ENCODE measurements at places on chromosomes 1 and 21.

DNA sequence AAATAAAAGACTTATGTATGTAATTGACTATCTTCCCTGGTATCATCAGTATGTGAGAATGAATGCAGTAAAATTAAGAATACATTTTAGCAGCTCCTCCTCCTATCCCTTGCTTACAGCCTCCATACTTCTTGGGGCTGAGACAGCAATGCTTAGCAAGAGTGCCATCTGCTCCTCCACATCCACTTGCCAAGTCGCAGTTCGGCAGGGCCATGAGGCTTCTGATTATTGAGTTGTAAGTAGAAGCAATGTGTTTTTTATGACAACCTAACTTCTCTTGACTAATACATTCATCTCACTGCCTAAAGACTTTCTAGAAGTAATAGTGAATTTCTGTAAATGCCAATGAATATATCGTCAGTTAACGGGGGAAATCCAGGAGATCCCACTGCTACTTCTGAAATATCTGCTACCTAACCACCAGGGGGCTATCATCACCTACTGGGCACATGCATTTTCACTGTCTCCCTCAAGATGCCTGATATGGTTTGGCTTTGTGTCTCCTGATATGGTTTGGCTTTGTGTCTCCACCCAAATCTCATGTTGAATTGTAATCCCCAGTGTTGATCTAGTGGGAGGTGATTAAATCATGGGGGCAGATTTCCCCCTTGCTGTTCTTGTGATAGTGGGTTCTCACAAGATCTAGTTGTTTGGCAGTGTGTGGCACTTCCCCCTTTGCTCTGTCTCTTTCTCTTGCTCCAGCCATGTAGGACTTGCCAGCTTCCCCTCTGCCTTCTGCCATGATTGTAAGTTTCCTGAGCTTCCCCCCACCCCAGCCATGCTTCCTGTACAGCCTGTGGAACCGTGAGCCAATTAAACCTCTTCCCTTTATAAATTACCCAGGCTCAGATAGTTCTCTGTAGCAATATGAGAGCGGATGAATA, 59.6 kb downstream of the EXTL2 start:
- no peak for DNase-seq

GRCh38 chr21:33383056-33383888, 19.9 kb upstream of the IFNGR2 start:
- DNase-seq: no peak

DNA sequence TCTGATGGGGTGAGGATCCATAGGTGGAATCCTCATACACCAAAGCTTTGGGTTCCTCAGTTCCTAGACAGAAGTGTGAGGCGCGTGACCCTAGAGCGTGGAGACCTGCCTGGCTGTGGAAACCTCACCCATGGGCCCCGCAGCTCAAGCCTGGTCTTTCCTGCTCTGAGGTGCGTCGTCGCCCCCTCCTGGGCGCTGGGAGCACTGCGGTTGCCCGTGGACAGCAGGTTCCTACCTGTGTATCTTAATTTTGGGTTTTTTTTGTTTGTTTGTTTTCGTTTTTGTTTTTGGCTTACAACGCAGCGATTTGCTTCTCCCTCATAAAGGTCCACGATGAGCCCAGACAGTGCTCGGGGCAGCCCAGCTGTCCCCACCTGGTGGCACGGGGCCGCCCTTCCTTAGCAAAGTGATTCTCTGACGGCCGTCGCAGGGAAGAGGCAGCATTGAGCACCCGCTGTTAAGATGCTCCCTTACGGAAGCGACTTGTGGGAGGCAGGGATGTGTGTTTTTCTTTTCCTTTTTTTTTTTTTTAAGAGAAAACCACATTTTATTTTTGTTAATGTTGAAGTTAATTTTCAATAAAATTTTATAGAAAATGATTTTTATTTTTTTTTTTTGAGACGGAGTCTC, 36.5 kb upstream of the TRAPPC10 start:
- DNase-seq: peak; percentile 82

GRCh38 chr1:213723187-213723586, 264.6 kb upstream of the PROX1 start:
- no peak for DNase-seq

GRCh38 chr1:3431266-3431665, 23.2 kb upstream of the ARHGEF16 start:
- peak; percentile 88 for DNase-seq

- no peak for DNase-seq
Observed at GRCh38 chr21:35469498-35469897, 420.4 kb upstream of the RUNX1 start.

DNA sequence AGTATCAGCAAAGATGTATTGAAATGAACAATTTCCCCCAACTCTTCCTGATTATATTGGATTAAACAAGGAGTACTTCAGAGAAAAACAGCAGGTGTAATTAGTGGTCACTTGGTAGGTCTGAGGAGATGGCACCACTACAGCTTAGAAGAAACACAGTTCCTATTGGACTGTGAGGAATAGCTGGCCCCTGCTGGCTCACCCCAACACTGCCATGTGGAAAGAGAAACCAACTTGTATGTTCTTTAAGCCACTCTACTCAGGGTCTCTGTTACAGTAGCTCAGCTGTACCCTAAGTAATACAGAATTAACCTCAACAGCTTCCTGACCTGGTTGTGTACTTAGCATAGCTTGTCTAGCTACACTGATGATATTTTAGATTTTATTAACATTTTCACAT, 26.5 kb upstream of the MTR start:
- DNase-seq: no peak

GRCh38 chr1:187816646-187817045, 987.9 kb downstream of the PLA2G4A start:
- no peak for DNase-seq

GRCh38 chr1:154371436-154371835, 33.7 kb upstream of the IL6R start:
- no peak for DNase-seq

DNA sequence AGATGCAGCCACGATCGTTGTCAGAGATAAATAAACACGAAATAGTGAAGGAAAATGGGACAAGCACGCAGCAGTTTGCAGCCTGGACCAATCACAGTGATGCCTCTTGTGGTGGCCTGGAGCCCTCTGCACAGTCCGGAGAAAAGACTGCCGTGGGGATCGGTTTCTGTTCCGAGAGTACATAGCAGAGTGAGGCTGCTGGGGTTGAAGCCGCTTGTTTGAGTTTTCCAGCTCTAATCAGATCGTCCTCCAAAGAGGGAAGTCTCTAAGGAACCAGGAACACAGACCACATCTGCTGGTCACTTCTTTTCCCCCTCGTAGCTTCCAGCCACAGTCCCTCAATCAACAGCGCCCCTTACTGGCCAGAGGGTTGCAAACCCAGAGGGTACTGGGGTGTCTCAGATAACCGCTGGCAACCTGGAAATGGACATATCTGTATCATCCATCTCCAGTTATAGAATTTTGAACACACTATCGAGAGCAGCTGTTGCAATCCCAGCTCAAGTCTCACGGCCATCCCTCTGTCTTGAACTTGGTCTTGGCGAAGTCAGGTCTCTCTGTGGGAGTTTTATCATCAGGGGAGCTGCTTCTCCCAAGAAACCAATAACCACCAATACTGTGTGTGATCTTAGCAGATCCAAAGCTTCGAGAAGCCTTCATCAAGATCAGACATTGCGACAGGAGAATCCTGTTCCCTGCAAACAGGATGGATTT, 57.4 kb downstream of the OLIG1 start:
- peak; percentile 37 for DNase-seq

- DNase-seq: no peak
Observed at GRCh38 chr1:55194851-55195250, 20.3 kb downstream of the USP24 start.

DNA sequence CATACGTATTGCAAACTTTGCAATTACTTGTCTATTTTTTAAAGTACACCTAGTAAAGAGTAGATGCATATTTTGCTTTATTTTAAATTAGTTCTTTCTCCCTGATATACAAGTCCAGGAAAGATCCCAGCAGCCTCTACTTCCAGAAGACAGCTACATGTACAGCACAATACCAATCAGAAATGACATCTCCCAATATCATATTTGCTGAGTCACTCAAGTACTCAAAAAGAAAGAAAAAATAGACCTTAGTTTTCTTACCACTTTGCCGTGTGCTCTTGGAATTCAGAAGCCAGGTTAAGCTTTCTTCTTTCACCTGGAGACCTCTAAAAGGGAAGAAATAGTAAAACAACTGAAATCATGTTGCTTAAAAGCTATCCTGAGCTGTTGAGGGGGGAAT, 412.6 kb upstream of the RUNX1 start:
- DNase-seq: no peak

DNA sequence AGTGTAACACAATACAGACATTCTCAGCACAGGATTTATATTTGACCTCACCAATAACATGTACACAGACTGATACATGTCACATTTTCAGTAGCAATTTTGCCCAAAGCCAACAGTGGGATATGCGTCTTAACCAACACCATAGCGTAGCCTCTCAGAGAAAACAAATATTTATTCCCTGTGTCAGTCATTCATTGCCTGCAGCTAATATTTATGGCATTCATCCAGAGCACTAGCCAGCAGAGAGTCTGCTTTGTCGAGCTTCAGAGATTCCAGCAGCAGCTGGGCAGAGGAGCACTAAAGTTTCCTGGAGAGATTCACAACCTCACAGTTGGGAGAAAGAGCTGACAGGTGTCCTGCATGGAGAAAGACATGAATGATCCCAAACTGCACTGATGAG, 400.7 kb upstream of the DAB1 start:
- no peak for DNase-seq

- DNase-seq: no peak
Observed at GRCh38 chr21:38725196-38726157, 80.3 kb upstream of the ETS2 start.

DNA sequence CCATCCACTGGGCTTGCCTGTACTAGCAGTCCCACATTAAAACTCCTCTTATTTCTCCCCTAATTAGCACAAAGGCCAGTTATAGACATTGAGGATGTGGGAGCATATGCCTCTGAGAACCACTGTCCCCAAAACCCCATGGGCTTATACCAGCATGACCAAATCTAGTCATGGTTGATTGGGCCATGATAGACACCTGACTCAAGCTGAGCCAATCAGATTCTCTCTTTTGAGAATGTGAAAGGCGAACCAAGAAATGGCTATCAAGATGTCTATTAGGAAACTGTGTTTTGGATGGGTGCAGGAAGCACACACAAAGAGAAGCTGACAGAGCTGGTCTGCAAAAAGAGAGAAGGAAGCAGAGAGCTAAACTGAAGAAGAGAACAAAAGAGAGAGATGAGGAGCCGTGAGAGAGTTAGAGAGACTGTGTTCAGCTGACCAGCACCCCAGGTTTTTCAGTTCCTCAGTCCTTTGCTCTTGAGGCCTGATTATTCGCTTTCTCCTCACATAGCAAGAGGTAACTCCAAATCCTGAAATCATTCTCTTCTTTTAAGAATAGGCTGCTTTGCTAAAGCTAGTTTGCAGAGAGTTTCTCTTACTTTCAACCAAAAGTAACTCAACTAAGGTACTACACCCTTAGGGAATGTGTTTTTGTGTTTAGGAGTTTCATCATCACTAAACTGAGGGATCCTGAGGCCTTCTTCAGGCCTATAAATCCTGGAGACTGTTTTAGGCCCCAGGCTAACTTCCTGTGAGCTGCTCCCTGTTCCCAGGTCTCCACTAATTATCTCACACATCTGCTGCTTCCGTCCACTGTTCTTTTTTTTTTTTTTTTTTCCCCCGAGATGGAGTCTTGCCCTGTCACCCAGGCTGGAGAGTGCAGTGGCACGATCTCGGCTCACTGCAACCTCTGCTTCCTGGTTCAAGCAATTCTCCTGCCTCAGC, 7.9 kb upstream of the TIPRL start:
- no peak for DNase-seq

- DNase-seq: no peak
Observed at GRCh38 chr1:198275597-198275996, 118.8 kb downstream of the NEK7 start.

DNA sequence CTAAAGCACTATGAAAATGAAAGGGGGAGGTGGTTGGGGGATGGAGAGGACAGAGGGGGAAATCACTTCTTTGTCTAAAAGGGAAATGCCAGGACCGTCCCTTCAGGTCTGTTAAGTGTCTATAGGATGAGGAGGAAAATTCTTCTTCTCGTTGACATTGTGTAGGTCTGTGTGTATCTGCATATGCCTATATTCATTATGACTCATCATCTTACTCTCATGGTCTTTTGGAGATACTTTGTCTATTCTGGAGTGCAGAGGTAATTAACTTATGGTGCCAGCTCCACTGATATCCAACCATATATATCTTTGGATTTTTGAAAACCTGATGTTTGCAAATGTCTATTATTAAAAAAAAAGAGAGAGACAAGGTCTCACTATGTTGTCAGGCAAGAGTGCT, 143.7 kb downstream of the PBX1 start:
- DNase-seq: no peak

DNA sequence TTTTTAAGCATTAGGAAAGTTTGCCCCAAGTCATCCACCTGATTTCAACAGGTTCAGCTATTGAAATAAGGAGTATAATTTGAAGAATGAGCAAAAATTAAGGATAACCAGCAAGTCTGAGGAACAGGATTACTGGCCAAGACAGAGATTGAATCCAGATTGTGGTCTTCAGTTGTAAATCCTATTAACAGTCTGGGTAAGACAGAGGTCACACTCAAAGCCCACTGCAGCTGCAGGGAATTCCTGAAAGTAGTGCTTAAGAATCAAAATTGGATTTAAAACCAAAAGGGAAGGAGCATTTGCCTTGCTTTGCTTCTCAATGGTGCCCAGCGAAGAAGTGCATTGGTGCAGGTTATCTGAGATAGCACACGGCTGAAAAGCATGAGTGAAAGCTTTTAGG, 6.4 kb upstream of the LORICRIN start:
- DNase-seq: no peak

- no peak for DNase-seq
Observed at GRCh38 chr1:168833801-168834224, 104.8 kb upstream of the DPT start.

DNA sequence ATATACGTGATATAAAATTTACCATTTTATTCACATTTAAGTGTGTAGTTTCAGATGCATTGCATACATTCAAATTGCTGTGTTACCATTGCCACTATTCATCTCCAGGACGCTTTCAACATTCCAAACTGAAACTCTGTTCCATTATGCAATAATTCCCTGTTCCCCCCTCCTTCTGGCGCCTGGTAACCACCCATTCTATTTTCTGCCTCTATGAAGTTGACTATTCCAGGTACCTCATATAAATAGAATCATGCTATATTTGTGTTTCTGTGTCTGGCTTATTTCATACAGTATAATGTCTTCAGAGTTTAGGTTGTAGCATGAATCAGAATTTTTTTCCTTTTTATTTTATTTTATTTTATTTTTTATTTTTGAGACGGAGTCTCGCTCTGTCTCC, 41.7 kb downstream of the SLC22A15 start:
- no peak for DNase-seq

- DNase-seq: no peak
Observed at GRCh38 chr1:180616439-180616838, 15.4 kb upstream of the XPR1 start.

DNA sequence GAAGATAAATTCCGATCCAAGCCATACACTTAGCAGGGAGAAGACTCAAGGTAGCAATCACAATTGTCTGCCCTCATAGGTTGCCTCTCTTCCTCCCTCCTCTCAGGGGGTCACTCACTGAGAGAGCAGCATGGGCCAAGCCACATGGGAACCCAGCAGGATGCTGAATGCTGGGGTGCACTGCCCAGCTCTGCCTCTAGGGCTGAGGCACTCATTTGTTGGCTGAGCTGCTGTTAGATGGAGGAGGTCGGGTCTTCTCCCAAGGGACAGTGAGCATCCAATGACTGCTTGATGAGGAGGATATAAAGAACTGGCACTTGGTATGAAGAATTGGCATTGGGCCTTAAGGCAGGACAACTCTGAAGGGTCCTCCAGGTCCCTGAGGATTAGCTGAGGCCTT, 418.8 kb downstream of the SIPA1L2 start:
- peak; percentile 21 for DNase-seq

- no peak for DNase-seq
Observed at GRCh38 chr1:47921935-47922415, 75.2 kb downstream of the TRABD2B start.

All from 8988T (cell line).